COR-L47 (cell line): ENCODE measurements at places on chromosomes 6 and 20.

DNA sequence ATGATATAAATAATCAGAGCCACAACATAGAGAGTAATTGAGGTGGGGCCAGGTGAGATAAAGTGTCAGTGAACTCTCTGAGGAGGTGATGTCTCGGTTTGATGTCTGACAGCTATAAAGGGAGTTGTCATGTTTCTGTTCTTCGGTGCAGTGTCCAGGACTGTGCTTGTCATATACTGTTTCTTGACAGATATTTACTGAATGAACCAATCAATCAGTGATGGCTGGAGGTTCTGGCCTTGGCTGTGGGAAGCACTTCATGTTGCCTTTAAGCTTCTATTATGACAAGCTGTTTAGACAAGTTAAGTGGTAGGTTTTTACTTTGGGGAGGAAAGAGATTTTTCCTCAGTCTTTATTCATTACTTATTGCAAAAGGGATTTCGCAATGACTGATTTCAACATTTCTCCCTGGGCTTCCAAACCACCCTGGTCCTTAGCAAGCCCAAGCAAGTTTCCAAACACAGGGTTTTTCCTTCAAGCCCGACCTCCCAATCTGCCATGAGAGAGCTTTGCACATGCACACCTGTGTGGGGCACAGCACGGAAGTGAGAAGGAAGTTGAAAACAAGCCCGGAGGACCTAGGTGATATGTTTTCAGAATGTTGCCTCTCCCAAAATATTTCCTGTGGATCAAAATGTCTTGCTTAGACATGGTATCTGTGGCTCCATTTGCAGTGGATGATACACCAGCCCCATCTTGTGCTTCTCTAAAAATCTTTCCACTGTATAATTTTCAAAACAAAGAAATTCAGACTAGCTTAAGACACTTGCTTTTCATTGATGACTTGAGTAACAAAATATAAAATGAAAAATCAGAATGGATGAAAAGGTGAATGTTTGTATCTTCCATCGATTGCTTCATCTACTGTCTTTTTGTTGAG lies 567.3 kb upstream of the BTBD3 start:
- no peak for DNase-seq

GRCh38 chr6:42453654-42454427 lies 2.1 kb upstream of the TRERF1 start:
- DNase-seq: peak; percentile 8

DNA sequence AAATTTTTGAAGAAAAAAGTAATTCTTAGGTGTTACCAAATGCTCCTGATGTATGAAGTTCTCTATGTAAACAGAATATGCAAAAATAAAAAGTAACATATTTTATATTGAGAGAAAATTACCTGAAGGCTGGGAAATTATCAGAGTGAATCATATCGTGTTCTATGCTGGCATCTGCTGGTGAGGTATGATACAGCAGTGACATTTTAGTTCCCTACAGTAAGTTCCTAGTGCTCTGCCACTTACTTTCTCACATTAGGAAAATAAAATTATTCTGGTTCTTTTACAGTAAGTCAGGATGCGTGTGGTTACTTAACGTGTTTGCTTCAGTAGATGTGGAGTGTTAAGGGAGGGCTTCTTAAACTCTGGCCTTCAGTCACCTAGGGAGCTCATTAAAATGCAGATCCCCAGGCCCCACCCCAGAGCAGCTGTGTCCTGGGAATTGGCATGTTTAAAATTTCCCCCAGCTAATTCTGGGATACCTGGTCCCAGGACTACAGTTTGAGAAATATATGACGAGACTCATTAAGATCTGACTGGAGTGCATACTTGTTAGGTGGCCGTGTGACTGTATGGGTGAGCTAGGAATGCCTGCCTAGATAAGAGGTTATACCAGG lies 3.2 kb downstream of the ACTR5 start:
- DNase-seq: peak; percentile 42

DNA sequence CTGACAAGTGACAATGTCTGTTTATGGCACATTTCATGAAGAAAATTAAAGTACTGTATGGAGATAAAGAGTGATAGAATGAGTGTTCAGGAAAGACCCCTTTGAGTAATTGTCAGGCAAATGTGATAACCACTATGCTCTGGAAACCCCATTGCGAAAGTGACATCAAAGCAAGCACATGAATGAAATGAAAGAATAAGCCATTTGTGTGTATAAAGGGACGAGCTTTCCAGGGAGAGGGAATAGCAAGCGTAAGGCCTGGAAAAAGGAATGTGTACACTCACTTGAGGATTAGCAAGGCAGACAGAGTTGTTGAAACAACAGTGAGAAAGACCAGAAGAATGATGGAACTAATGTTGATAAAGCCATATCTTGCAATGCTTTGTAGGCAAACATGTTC lies 490.0 kb downstream of the GRIK2 start:
- no peak for DNase-seq

DNA sequence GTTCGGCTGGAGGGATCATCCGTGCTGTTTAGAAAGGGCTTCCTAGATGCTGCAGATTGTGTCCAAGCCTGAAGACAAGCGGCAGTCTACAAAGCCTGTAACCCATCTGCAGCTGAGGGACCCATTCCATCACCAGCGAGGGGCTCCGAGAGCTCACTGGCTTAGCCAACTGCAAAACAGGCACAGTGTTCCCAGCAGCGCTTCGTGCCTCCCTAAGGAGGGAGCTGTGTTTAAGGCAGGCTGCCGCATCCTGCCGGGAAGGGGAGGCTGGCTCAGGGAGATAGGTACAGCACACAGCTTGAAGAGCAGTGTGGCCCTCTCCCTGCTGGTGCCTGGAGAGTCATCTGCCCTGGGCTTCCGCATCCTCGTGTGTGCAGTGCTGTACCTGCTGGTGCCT lies 32.4 kb downstream of the DUSP22 start:
- DNase-seq: no peak

- DNase-seq: no peak
These were observed 303.8 kb upstream of the TBX18 start for GRCh38 chr6:85068221-85068620.

- DNase-seq: no peak
These were observed 8.0 kb upstream of the ARG1 start for GRCh38 chr6:131565056-131565455.

DNA sequence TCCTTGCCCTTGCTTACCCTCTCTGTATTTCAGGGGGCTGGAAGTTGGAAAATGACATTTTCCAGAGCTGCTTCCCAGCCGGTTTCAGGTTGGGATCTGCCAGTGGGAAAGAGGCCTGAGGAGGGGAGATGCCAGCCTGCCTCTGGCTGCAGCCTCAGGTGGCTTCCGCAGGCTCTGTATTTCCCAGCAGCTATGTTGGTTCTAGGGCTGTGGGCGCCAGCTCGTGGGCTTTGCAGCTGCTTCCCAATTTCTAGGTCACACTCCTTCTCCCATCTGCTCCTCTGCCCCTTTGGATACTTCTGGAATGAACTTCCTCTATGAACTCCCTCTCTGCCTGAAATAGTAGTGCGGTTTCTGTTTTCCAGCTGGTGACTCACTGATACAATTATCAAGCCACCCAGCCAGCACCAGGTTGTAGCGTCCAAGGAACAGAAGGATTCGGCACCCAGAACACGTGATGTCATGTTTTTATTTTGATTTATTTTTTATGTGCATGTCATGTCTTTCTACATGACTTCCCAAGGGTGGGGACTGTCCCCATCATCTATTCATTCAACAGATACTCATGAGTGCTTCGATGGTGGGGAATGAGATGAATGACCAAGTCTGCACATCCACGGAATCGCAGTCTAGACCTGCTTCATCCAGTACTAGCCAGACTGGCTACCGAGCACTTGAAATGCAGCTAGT lies 38.0 kb downstream of the TGM2 start:
- DNase-seq: no peak

DNA sequence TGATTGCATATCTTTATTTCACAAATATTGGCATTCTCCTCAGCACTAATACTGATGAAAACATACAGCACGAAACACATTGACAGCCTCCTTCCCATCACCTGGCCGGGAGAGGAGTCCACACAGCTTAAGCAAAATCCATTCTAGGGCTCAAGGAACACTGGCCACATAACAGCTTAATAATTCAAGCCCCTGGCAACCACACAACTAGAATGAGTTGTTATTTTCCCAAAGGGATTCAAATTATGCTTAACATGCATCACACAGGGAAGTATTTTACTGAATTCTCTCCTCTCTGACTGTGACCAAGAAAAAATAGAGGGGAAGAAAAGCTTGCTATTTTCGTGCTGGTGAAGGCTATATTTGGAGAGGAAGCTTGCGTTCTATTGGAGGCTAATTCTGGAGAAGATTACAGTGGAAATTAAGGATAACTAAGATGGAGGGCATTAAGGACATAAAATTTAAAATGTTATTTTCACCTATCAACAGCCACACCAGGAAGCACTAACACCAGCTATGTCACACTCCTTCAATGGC lies 198.5 kb downstream of the ADGRG6 start:
- DNase-seq: no peak

DNA sequence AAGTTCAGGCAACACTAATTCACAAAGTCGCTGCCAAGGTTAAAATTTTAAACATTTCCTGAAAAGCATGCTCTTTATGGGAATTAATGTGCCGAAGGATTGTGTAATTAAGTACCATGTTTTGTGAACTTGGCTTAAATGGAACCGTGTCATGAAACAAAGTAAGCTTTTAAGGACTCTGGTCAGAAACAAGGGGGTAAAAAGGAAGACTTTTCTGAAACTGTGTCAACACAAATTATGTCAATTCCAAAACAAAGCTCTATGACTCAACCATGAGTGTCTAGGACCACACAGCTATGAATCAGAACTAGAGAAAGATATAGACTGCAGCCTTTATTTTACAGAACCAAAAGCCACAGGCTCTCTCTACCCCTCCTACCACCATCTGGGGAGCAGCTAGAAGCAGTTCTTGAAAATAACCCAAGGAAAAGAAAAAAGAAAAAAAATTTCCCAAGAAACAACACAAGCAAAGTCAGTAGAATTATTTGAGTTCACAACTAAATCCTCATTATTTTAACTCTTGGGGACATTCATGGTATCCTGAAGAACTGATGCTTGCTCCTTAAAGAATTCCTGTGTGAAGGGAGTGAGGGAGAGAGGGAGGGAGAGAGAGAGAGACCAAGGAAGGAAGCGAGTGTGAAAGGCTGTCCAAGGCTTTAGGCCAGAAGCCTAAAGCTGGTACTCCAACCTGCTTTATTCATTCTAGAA lies 81.9 kb downstream of the ZMYND8 start:
- no peak for DNase-seq

GRCh38 chr6:54987633-54988290 lies 141.2 kb downstream of the FAM83B start:
- no peak for DNase-seq

DNA sequence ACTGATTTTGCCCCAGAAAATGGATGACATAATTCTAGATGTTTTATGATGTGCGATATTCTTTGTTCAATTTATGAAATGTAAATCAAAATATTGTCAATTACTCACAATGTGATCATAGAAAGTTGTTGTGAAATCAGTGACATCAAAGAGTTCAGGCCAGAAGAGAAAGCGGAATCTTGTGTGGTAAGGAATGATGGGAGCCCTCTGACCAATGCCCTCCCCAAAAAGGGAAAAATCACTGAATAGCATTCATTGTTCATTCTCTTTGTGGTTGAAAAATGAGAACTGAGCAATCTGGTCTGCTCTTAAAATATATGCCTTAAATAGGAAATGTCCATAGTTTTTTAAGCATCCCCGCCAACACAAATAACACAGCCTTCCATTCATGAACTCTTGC lies 247.1 kb upstream of the GRIK2 start:
- DNase-seq: no peak

GRCh38 chr6:9233226-9233625 lies 797.9 kb upstream of the SLC35B3 start:
- DNase-seq: no peak

DNA sequence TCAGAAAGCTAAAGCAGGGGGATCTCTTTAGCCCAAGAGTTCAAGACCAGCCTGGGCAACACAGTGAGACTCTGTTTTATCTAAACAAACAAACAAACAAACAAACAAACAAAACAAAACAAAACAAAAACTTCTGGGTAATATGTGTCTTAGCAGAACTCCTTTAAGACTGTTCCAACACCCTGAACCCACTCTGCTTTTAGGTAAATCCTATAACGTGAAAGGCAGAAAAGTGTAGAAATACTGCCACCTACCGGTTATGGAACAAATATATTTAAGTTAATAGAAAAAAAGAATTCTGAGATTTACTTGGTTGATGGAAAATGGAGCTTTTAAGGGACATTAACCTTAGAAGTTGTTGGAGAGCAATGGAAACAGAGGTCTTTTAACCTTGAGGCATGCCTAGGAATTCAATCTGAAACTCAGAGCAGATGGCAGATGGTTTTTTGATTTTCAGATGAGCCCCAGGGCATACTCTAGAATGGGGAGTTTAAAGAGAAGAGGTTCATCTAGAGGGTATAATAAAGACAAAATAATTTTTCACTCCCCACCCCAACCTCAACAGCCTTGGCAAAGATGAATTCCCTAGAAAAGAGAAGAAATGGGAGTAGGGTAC lies 38.5 kb downstream of the SOD2 start:
- DNase-seq: peak; percentile 29

DNA sequence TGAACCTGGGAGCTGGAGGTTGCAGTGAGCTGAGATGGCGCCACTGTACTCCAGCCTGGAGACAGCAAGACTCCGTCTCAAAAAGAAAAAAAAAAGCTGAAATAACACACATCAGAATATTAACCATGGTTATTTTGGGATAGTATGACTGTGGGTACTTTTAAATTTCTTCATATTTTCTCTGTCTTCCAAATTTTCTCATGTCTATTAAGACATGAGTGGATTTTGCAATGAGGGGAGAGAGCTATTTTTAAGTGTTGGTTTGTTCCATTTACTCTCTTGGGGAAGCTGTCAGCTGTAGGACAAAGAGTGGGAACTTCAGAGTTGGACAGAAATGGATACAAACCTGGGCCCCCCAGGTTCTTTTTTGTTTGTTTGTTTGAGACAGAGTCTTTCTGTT lies 10.3 kb downstream of the ADISSP start:
- no peak for DNase-seq

- DNase-seq: no peak
These were observed 42.6 kb upstream of the ENPP1 start for GRCh38 chr6:131765081-131765803.

DNA sequence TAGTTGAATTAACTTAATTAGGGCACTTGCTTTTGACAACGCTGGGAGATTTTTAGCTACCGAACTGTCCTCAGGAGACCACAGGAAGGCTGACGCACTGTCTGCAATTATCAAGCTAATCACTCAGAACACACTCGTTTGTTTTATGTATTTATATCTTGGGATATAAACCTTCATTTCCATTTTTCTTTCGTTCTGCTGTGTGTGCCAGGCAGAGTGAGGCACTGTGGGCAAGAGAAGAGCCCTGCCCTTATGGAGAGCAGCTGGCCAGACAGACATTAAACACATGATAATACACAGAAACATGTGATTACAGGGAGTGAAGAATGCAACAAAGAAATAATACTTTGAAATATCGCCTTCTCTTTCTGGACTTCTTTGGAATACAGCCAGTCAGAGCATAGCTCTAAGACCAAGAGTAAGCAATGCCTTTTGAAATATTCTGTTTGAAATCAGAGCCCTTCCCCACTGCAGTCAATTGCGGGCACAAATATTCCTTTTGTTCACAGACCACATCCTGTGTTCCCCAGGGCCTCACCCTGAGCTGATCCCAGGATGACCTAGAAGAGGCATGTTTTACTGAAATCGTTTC lies 96.8 kb downstream of the ANKRD60 start:
- peak; percentile 40 for DNase-seq
